ENCODE measurements at places on chromosomes 11 and 22.

GRCh38 chr11:133519560-133519959, 12.7 kb downstream of the OPCML start:
- DNase-seq, result no peak

- no peak for DNase-seq
These were observed 681 bp upstream of the ARHGEF12 start for GRCh38 chr11:120335556-120335907.

- DNase-seq, result no peak
These were observed 57.4 kb downstream of the CLMP start for GRCh38 chr11:123137431-123138224.

- DNase-seq, result no peak
These were observed 133.0 kb downstream of the SNX19 start for GRCh38 chr11:130783323-130783722.

- no peak for DNase-seq
These were observed 103.8 kb downstream of the GRIA4 start for GRCh38 chr11:105713696-105714095.

GRCh38 chr11:128346804-128347203, 240.6 kb downstream of the ETS1 start:
- no peak for DNase-seq

- no peak for DNase-seq
These were observed 20.7 kb upstream of the CDC42EP2 start for GRCh38 chr11:65293909-65294381.

GRCh38 chr11:46513934-46514342, 79.9 kb downstream of the AMBRA1 start:
- no peak for DNase-seq

GRCh38 chr11:121520243-121521144, 67.7 kb upstream of the SORL1-AS1 start:
- no peak for DNase-seq

- no peak for DNase-seq
These were observed at the start of gene NPTXR for GRCh38 chr22:38843657-38844314. Gene NPTXR (minus strand): TSS chr22:38844028.

- DNase-seq, result no peak
These were observed 54.7 kb upstream of the CCDC89 start for GRCh38 chr11:85740481-85741400.

GRCh38 chr11:134120921-134121526, 52.2 kb downstream of the JAM3 start:
- DNase-seq, result no peak

DNA sequence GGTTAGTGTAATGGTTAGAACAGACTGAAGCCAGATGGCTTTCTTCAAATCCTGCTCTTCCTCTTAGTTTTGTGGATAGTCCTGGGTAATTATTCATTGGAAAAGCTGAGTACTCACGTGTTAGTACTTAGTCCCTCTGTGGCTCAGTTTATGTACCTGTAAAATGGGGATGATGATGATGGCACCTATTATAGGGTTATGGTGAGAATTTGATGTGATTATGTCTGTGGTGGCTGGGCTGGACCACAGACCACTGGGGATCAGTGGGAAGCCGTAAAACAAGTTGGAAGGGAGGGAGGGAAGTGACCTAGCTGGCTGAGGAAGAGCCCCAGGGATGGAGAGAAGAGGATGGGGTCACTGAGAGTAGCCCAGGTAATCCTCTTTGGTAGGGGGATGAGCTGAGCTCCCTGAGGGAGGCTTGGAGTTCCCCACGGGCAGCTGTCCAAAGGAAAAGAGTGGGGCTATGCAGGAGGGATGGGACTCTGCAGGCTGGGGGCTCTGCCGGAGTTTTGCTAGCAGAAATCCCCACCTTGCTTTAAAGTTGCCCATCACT, 19.8 kb downstream of the ARHGEF17 start:
- DNase-seq, result no peak

DNA sequence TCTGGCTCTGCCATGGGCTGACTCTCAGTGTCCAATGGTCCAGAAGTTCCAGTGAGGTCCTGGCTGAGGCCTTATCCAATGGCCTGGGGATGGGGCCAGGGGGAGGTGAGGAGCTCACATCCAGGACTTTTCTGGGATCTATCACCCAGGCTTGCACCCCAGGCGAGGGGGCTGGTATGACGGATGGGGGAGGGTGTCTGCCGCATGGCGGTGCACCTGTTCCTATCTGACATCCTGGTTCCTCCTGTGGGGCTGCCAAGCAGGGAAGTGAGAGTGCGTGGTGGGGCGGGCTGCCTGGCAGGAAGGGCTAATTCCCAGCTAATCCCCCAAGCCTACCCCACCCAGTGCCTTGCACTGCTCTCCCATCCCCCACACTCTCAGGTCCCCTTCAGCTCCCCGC, 102.1 kb downstream of the NECTIN1 start:
- no peak for DNase-seq

- DNase-seq, result no peak
These were observed 226.7 kb upstream of the NARS2 start for GRCh38 chr11:78801161-78801884.

GRCh38 chr22:41920271-41920976, 5.5 kb upstream of the SHISA8 start:
- no peak for DNase-seq

DNA sequence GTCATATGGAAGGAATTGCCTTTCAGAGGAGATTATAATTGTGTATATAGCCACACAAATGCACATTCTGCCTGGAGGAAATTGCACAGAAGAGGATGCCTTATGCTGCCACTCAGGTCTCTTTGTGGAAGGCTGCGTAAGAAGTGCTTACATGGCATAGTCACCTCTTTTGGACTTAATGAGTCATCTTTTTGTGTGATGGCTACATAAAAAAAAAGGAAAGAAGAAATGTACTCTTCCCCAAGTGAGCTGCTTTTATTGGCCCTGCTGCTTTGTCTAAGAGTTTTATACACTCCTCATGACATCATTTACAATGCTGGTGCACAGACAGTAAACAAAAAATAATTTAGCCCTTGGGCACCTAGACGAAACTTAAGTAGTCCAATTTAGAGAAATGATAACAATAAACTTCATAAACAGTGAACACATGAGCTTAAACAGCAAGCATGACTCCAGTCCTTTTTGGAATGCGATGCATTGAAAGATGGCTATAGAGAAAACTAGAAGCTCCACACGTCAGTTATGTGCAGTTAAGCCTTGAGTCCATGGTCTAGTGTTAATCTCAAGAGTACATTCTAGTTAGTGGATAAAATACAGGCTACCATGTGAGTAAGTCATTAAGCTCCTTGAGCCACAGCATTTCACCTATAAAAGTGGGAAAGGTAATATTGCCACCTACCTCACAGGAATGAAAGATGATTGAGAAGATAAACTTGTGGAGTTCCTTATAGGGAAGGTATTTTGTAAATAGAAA, 12.0 kb downstream of the CSTPP1 start:
- no peak for DNase-seq

GRCh38 chr11:33892906-33893594, 1.2 kb upstream of the LMO2 start:
- DNase-seq, result no peak

GRCh38 chr11:121683791-121684190, 231.0 kb upstream of the SORL1-AS1 start:
- DNase-seq, result no peak

DNA sequence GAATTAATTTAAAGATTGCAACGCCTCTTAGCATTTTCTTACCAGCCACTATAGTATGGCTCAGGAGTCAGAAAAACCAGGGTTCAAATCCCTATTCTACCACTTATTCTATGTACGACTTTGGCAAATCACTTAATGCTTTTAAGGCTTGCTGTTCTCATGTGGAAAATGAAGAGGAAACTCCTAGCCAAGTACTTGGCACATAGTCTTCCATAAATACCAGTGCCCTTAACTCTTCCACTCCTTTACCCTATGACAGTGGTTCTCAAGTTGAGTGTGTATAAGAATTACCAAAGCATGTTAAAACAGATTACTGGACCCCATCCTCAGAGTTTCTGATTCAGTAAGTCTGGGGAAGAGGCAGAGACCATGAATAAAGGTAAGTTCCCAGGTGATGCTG, 107.6 kb downstream of the RBFOX2 start:
- no peak for DNase-seq

DNA sequence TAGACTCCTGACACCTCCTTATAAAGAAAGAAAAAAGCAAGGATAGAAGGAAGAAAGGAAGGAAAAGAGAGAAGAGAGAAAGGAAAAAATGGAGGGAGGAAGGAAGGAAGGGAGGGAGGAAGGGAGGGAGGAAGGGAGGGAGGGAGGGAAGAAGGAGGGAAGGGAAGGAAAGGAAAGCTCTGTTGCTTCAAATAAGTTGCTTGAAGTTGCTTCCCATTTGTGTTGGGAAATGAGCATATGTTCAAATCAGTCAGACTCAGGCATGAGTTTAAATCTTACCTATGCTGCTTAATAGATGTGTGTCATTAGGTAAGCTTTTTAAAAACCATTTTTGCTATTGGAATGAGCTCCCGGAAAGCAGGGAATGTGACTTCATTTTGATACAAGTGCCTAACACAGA, 6.6 kb upstream of the GAS2 start:
- DNase-seq, result no peak

DNA sequence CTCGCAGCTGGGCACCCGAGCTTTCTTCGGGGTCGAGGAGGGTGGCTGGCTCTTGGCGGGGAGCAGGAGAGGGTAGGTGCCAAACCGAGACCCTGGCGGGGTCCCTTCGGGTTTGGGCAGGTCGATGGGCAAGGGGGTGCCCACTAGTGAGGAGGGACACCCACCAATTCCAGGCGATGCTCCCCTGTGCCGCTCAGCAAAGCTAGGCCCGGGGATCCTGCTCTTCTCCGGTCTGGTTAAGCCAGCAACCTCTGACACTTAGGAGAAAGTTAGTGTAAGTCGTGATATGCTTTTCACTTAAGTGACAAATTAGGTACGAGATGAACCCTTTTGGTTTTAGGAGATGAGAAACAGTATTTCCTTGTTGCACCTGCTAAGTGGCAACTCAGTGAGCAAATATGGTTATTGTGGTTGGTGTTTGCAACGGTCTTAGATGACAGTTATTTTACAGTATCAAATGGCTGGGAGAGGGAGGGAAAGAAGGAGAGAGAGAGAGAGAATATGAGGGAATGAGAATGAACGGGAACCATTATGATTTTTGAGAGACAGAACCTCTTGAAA, 565 bp downstream of the NUCB2 start:
- DNase-seq, result no peak

- no peak for DNase-seq
These were observed 934 bp upstream of the TMEM132A start for GRCh38 chr11:60923326-60923725.

GRCh38 chr11:57521116-57521515, 5.6 kb upstream of the SLC43A1 start:
- no peak for DNase-seq

GRCh38 chr11:121497176-121497998, 44.6 kb upstream of the SORL1-AS1 start:
- DNase-seq, result no peak

DNA sequence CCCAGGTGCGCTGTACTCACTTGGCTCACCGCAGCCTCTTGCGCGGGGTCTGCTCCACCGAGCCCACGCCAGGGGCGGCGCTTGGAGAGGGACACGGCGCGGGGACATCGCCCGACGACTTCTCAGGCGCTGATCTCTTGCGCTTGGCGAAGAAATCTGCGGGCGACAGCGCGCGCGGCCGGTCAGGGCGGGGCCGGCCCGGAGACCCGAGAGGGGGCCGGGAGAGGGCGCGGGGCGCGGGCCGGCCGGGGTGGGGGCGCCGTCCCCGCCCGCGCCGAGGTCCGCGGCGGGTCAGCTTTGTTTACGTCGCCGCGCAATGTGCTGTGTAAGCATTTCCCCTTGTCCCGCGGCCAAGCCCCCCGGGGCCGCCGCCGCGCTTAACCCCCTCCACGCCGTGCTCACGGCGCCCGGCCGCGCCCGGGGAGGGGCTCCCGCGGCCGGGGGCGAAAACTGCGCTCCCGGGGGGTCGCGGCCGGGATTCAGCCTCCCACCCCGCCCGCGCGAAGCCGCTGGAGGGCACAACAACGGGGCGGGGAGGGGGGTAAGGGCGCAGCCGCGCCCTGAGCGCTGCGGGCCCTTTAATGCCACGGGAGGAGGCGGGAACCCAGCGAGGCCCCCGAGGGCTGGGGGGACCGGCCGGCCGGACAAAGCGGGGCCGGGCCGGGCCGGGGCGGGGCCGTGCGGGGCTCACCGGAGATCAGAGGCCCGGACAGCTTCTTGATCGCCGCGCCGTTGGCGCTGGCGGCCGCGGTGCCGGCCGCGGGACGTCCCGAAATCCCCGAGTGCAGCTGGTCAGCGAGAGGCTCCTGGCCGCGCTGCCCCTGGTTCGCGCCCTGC, 1.4 kb downstream of the CDKN1C start:
- DNase-seq, result no peak

DNA sequence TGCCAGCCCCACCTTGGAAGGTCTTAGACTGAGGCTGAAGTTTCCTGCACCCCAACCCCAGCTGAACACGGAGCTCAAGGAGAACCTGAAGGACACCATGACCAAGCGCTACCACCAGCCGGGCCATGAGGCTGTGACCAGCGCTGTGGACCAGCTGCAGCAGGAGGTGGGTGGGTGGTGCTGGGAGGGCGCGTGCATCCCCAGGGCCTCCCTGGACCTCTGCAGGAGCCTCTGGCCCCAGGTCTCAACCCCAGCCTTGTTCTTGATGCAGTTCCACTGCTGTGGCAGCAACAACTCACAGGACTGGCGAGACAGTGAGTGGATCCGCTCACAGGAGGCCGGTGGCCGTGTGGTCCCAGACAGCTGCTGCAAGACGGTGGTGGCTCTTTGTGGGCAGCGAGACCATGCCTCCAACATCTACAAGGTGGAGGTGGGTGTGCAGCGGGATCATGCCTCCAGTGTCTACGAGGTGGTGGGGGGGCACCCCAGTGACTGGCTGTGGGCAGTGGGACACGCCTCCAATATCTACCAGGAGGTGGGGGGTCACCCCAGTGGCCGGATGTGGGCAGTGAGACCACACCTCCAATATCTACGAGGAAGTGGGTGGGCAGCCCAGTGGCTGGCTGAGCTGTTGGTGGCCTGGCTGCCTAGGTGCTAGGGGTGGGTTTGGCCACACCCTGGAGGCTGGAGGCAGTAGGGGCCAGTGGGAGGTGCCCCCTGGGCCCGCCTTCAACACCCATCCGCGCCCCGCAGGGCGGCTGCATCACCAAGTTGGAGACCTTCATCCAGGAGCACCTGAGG, 4.6 kb downstream of the CD151 start:
- no peak for DNase-seq

DNA sequence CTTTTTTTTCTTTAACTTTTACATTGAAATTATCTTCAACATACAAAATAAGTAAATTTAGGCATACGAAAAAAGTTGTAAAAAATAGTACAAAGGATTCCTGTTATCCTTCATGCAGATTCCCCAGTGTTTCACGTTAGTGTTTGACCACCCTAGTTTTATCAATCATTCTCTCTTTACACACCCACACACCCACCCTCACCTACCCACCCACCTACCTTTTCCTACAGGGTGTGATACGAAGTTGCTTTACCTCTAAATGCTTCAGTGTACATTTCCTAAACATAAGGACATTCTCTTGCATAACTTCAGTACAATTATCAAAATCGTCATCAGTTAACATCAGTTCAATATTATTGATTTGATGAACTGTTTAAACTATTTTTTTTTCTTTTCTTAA, 37.0 kb downstream of the HIPK3 start:
- no peak for DNase-seq
